SJCRH30 (cell line): ENCODE measurements at places on chromosomes 1 and 21.

DNA sequence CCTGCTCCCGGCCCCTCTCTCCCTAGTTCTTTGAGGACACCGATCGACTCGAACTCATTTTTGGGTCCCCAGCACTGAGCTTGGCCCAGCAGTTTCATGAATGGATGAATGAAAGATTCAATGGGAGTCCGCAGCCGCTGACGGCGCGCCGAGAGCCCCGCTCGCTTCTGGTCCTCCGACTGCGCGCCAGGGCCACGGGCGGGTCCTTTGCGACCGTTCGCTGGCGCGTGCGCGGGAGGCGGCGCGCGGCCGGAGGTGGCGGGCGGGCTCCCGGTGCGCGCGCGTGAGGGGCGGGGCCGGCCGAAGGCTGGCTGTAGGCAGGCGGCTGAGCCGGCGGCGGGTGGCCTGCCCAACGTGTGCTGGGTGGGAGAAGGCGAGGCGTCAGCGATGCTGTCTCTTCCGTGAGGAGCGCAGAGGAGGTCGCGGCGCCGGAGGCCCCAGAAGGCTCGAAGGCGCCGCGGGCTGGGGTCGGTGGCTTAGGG, at the start of gene MAST2:
Gene MAST2, plus strand, starts transcription at position 314 of the 482 bp plus-strand sequence. CDS start 284 bp downstream, outside the sequence.
- peak; percentile 91 for DNase-seq

- DNase-seq, result no peak
Observed at GRCh38 chr1:216293683-216294082, 129.6 kb downstream of the USH2A start.

- no peak for DNase-seq
Observed at GRCh38 chr21:19987671-19988070, 1010.5 kb upstream of the NCAM2 start.

GRCh38 chr1:119648620-119649004, 546 bp upstream of the ZNF697 start:
- DNase-seq, result no peak

DNA sequence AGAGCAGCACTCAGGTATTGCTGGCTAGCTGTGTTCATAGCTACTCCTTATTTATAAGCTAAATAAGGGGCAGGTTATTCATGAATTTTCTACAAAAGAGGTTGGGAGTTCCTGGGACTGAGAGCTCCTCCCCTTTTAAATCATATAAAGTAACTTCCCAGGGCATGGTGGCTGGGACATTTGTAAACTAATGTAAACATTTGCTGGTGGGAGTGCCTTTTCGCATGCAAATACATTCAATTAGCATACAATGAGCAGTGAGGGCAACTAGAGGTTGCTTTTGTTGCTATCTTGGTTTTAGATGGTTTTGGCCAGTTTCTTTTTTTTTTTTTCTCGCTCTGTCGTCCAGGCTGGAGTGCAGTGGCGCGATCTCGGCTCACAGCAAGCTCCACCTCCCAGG, 43.4 kb downstream of the GNPAT start:
- DNase-seq, result no peak

GRCh38 chr1:181094416-181095212, 6.1 kb downstream of the IER5 start:
- DNase-seq, result peak; percentile 87

DNA sequence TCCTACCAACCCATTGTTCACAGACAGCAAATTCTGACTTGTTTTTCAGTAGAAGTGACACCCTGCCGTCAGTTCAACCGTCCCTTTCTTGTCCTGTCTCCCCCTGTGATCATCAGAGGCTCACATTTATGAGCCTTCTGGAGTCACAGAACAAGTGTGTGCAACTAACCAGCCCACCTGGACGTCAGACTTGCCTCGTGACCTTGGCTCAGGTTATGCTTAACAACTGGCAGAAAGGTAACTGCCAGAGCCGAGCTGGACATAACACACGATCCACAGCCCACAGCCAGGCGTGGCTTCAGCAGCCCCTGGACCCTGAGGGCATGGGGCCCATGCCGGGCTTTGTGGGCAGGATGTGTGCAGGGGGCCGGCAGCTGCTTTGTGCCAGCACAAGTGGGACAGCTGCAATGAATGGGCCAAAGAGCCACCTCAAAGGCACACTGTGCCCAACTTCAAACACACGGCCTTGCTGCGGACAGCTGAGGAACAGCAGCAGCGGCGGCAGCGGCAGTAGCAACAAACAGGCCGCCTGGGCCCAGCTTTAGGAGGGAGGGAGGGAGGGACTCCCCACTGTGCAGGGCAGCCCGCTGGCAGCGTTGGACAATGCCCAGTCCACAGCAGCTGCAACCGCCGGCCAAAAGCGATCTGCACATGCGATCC, 103.9 kb downstream of the ZBTB18 start:
- peak; percentile 98 for DNase-seq

DNA sequence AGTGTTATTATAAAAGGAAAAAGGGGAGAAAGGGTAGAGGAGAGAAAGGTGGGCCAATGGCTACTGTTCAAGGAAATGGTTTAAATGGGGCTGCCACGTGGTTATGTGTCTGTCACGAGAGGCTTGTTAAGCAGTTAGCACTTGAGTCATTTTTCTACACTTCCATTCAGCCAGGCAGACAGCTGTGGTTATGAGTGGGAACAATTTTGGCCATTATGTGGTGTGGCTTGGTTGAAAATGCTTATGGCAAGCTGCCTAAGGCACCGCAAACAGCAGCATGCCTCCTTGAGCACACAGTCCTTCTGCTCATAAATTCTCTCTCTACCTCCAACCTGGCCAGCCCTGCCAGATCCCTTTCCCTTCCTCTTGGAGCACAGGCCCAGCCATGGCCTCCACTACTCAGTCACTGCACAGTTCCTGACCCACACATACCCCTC, 3.2 kb upstream of the SRM start:
- no peak for DNase-seq

DNA sequence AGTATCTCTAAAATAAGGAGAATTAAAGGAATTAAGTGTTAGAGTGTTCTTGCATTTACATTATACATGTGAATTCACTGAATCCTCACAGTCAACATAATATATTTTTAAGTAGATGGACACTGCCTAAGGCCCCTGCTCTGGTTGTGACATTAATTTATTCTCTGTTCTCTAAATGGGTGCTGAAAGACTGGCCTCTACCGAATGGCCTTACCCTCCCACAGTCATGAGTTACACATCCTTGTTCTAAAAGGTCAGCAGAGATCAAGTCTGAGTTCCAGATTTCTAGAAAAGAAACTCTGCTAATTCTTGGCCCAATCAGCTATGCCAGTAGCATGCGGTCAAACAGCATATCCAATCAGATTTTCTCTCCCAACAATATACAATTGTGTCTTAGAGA, 193.2 kb downstream of the TM2D1 start:
- no peak for DNase-seq

- no peak for DNase-seq
Observed at GRCh38 chr1:208569181-208569580, 325.0 kb upstream of the PLXNA2 start.

DNA sequence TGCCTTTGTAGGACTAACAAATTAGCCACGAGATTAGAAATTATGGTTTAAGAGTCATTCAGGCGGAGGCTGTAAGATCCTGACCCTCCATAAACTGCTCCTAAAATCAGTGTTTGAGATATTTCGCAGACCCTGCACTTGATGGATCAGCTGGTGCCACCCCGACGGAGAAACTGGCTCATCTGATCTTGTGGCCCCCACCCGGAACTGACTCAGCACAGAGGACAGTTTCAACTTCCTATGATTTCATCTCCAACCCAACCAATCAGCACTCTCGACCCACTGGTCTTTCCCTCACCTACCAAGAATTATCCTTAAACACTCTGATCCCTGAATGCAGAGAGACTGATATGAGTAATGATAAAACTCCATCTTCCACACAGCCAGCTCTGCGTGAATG, 3.7 kb upstream of the JAM2 start:
- no peak for DNase-seq

- DNase-seq, result no peak
Observed at GRCh38 chr1:205441716-205442050, 14.2 kb downstream of the BLACAT1 start.

DNA sequence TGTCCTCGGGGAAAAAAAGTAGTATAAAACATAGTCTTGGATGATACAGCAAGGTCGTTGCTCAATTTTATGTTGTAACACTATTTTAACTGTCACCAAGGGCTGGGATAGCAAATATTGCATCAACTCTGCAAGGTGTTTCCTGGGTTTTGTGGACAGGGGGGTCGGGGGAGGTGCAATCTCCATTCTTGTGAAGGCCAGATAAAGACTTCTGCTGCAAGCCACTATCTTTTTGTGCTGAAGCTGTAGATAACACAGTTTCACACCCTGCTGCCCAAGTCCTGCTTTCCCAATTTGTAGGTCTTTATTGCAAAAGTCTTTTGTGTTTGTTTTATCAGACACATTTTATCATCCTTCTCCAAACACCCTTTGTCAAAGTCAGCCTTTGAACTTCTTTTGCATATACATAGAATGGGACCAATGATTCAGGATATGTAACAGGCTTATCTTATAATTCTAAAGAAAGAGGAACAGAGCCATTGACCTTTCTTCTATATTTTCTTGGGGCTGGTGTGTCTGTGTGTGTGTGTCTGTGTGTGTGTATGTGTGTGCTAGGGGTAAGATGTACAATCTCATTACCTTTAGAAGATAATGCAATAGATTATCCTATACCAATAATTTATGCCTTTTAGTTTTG, 140.6 kb downstream of the RUNX1 start:
- no peak for DNase-seq

DNA sequence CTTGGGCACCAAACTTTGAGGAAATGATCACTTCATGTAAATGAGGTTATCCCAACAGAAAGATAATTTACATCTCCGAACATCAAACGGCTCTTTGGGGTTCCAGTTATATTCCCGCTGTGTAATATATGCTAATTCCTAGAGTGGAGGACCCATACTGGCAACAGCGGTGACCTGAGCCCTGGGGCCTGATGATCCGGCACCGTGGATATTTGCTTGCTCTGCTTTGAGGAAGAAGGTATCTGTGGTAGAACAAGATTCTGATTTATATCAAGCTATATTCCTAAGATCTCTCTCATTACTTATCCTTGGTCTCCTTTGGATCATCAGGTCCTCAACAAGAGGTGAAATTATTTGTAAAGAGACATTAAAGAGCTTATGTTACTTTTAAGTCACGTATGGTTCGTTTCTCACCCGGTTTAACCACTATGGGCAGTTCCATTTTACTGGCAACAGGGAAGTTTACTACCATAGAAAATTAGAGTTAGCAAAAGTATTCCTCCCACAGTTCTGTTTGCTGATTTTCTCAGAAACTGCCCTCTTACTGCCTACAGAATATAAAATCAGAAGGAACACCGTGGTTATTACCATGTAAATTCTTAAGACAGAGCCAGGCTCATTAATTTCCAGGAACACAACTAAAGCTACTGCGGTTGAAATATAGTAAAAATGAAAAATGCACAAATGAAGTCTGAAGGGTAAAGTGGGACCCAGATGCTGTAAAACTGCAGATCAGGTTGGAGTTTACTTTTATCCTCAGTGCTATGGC, 56.7 kb downstream of the MRPL39 start:
- DNase-seq, result no peak

DNA sequence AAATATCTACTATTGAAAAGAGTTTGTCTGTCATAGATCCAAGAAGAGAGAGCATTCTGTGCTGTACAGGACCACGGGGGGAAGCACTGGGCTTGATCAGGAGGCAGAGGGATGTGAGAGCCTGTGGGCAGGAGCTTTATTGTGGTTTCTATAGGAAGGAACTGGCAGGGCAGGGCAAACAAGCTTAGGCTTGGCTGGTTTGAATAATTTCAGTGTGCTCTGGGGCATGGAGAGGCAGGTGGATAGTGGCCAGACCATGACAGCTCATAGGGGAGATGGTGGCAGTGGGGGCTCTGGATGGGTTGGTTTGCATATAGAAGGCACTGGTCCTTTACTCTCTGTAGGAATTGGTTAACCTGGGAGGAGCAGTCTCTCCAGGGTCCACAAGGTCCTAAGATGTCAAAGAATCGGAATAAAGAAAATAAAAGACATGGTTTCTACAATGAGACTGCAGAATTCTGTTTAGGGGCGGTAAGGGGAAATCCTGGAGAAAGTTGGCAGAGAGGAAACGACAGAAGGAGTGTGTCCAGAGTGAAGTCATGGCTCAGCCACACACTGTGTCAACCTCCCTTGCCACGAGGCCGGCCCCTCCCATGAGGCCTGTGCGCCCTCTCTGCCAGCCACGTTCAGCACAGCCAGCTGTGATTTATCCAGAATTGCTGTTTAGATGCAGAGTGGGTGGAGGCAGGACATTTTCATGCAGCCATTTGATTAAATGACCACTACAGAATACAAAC, 81.7 kb upstream of the PGBD5 start:
- no peak for DNase-seq

- DNase-seq, result peak; percentile 13
Observed at GRCh38 chr1:48099072-48099773, 102.0 kb upstream of the TRABD2B start.

- DNase-seq, result no peak
Observed at GRCh38 chr1:224042557-224043118, 71.3 kb upstream of the FBXO28 start.

- DNase-seq, result peak; percentile 89
Observed at GRCh38 chr1:36203554-36204346, 20.5 kb upstream of the THRAP3 start.

GRCh38 chr1:109954041-109954512, 30.5 kb upstream of the AHCYL1 start:
- no peak for DNase-seq

GRCh38 chr1:227732586-227733308, 2.4 kb downstream of the JMJD4 start:
- DNase-seq, result no peak

DNA sequence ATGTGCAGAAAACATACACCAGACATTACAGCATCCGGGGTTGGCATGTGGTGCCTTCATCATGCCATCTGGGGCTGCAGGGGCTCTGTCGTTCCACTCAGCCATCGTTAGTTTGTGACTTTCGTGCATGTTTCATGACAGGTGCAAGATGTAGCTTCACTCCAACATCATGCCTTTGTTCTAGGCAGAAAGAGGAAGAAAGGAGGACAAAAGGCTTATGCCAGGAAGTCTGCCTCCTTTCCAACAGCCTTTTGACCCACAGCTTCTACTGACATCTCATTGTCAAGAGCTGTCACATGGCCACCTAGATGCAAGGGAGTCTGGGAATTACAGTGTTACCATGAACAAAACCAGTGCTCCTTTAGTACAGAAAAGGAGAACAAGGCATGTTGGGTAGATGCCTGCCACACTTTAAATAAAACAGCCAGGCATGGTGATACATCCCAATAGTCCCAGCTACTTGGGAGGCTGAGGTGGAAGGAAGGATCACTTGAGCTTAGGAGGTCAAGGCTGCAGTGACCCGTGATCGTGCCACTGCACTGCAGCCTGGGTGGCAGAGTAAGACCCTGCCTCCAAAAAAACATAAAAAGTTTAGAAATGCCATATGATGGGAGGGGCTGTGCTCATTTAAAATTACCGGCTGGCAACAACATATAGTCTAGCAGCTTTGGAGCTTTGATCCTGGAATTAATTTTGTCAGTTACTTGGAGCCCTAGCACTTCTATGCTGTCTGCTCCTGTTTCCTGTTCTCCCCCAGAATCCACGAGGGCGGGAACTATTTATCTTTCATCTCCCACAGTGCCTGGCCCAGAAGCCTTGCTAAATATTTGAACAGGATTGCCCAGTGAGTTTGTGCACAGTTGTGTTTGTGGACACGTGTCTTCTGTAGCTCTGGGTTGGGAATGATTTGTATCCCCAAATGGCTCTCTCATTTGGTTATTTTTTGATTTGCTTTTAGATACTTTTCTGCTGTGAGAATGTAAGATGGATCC, 7.4 kb downstream of the DOP1B start:
- no peak for DNase-seq
